Stimulated activated naive CD4-positive, alpha-beta T cell (primary cell): ENCODE measurements at places on chromosomes 11 and 22.

- no peak for DNase-seq
These were observed 172.7 kb downstream of the FAT3 start for GRCh38 chr11:92397221-92397755.

DNA sequence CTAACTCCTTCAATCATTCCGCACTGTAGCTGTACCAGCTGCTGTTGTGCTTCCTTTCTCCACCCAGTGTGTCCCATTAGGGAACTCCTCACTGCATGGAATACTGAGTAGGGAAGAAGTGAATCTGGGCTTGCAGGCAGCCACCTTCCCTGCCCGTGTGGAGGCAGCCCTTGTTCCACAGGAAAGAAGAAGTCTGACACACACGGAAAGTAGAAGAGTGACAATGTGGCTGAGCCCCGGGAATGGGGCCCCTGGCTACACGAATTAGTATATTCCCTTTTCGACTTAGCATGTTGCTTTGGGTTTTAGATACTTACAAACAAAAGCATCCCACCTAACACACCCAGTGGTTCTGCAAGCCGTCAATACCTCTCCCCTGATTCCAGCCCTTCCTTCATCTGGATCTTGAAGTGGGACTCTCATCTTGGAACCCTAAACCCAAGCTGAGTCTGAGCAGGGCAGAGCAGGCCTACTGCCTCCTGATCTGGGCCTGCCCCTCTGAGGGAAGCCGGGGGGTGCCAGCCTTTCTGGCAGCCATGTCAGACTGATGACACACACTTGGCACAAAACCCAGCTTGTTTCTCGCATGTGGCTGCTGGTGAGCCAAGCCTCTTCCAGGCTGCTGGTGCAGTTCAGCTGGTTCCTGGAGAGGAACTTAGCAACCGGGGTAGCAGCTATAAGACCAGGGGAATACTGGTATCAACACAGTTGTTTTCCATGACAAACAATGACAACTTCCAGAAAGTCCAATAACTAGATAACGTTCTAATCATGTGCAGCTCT is 71.6 kb downstream of the C11orf58 start:
- no peak for DNase-seq

DNA sequence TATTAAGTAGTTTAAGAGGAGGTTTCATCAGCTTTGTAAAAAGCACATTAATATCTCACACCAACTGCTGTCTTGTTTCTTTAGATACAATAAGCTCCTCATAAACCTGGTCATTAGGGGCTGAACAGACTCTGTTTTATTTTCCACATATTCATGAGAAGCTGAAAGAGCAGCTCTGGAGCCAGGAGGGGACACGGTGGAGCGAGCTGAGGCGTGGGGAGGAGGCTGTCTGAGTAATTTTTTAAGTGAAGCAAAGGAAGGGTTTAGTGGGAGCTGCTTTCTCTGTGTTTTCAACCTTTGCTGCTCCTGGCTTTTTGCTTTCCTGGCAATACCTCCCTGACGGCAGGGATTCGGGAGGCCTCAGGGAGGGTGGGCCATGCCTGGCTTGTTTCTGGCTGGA is 67.0 kb upstream of the EIF3D start:
- DNase-seq = no peak

GRCh38 chr11:60840470-60841430 is 1.2 kb upstream of the CCDC86 start:
- DNase-seq = no peak

GRCh38 chr11:66457826-66458225 is 8.9 kb upstream of the PELI3 start:
- DNase-seq = no peak

- no peak for DNase-seq
These were observed 23.8 kb downstream of the OSBP2 start for GRCh38 chr22:30718491-30718890.

- no peak for DNase-seq
These were observed 8.7 kb downstream of the COMMD9 start for GRCh38 chr11:36280531-36280930.

GRCh38 chr11:120532082-120532831 is 20.7 kb downstream of the GRIK4 start:
- DNase-seq = no peak

DNA sequence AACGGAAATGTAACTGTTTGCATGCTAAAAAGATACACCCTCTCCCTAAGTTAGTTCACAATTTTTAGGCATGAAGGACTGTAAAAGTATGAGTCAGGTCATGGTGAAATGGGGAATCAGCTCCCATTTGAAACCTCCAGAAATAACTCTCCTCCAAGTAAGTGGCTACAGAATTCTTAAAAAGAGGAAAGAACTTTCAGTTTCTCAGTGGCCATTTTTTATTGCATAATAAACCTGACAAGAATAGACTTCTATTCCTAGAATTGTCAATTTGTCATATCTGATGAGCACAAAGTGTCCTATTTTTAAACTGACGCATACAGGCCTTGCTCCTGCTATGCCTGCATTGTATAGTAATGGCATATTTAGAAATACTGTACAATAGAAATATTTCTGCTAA is 612.2 kb downstream of the CNTN5 start:
- DNase-seq = no peak

GRCh38 chr11:31844351-31844750 is 33.2 kb upstream of the PAX6 start:
- DNase-seq = no peak

GRCh38 chr11:128580612-128581011 is 6.7 kb downstream of the ETS1 start:
- DNase-seq = no peak

GRCh38 chr11:9947231-9947864 is 283.5 kb downstream of the SWAP70 start:
- DNase-seq = no peak

- DNase-seq = no peak
These were observed 31.2 kb upstream of the RASL10A start for GRCh38 chr22:29346659-29347058.

GRCh38 chr22:25048659-25049647 is 96.4 kb downstream of the KIAA1671 start:
- DNase-seq = peak; percentile 42

- DNase-seq = no peak
These were observed 57.2 kb downstream of the NAV2 start for GRCh38 chr11:19769820-19770219.

- DNase-seq = no peak
These were observed 9.0 kb upstream of the PANX3 start for GRCh38 chr11:124602193-124602592.

- no peak for DNase-seq
These were observed 124.3 kb downstream of the ARHGAP20 start for GRCh38 chr11:110587972-110588371.

- DNase-seq = no peak
These were observed 66.0 kb downstream of the TBC1D22A start for GRCh38 chr22:46828323-46828900.

DNA sequence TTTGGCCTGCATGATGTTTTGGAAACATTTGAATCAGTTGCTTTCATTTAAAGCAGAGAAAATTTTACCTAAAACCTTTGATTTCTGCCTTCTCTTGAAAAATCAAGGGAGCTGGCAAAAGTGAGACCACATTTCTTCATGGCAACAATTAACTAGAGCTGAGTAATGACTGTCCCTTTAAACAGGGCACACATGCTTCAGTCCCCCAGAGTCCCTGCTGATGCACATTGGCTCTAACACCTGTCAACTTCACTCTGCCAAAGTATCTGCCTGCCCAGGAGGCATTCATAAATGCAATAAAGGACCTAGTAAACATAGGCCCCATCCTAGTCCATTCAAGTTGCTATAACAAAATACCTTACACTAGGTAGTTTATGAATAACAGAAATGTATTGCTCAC is 87.1 kb upstream of the LDLRAD3 start:
- no peak for DNase-seq

DNA sequence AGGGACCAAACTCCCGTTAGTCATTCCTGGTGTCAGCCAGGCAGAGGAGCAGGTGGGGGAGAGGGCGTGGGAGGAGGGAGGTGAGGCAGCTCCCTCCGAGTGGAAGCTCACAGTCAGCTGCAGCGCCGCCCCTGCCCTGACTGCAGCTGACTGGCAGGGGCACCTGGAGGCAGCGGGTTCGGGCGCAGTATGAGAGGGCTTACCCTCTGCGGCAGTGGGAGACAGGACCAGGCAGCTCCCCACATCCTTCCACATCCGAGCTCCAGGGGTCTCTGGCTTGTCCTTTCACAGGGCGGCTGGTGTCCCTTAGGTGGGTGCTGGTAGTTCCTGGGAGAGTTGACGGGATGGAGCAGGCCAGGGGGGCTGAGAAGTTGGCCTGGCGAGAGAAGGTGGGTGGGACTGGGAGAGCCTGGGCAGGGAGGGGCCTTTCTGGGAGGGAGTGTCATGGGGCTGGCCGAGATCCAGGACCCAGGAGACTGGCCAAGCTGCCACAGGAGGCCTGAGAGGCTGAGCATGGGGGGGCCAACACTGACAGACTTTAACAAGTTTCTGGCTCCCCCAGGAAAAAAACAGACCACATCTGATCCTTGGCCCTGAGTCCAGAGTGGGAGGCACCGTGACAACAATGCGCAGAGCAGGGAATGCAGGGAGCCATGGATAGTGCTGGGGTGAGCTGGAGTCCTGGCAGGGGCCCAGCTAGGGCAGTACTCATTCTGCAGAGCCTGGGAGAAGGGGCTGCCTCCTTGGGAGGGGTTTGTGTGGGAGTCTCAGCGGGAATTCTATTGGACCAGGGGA is 4.9 kb downstream of the ADORA2A start:
- DNase-seq = no peak

DNA sequence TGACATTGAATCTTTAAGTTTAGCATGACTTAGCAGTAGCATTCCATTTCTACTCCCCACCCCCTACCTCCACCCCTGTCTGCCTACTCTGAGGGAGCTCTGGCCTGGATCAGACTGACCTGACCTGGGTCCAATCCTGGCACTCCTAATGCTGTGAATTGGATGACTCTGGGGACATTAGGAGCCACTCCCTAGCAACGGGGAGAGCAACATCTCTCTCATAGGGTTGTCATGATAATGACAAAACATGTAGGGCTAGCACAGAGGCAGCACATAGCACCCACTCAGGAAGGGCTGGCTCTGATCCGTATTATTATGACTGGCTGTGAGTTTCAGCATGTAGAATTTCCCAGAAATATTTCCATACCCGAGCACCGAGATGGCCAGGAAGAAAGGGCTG is 40.5 kb downstream of the CABIN1 start:
- DNase-seq = no peak

GRCh38 chr22:45657701-45658100 is 13.9 kb upstream of the ATXN10 start:
- DNase-seq = no peak

DNA sequence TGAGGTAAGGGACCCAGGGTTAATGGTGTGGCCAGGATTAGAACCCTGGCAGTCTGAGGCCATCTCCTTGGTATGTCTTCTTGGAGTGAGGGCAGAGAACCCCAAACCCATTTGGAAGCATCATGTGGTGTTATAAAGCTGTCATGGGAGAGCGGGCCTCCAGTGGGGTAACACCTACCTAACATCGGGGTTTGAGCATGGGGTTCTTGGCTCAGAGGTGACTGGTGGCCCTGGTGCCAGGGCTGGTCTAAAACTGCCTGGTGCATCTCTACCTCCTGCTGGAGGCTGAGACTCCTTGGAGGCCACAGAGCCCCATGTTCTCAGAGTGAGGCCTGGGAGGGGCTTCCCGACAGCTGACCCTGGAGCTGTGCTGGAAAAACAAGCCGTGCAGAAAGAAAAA is 4.5 kb downstream of the PRDM11 start:
- no peak for DNase-seq

DNA sequence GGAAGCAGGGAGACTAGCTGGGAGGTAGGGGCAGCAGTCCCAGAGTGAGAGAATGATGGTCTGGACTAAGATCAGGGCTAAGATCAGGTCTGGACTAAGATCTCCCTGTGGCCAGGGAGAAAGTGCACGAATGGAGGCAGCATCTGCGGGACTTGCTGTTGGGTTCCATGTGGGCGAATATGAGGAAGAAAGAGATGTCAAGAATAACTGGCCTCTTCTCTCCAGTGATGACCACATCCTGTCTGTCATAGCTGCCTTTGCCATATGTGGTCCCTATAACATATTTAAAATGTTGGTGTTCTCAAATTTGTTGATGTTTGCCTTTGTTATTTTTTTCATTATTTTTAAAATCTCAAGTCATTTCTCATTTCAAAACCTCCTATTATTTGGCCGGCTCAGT is 27.4 kb upstream of the CXCR5 start:
- DNase-seq = no peak

- no peak for DNase-seq
These were observed 62.5 kb downstream of the SMIM38 start for GRCh38 chr11:69218271-69218682.

- no peak for DNase-seq
These were observed 89.7 kb downstream of the CEP164 start for GRCh38 chr11:117417342-117417741.

- DNase-seq = no peak
These were observed 112.4 kb downstream of the CACNA1I start for GRCh38 chr22:39682994-39683393.

GRCh38 chr11:11946180-11946579 is 62.2 kb downstream of the DKK3 start:
- no peak for DNase-seq

DNA sequence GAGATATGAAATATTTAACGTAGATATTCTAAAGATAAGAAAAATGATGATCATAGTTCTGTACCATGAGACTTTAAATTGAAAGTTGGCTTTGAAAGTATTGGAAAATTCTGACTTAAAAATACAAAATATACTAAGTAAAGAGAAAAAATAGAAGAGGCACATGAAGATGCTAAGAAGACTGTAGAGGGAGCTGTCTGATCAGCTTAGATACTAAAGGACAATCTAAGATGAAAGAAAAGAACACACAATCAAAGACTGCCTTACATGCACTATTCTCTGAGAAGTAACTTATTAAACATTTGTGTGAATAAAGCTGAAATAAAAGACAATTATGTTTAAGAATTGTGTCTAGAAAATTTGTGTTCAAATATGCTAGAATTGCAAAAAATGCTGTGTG is 55.1 kb downstream of the RBMXL2 start:
- no peak for DNase-seq

DNA sequence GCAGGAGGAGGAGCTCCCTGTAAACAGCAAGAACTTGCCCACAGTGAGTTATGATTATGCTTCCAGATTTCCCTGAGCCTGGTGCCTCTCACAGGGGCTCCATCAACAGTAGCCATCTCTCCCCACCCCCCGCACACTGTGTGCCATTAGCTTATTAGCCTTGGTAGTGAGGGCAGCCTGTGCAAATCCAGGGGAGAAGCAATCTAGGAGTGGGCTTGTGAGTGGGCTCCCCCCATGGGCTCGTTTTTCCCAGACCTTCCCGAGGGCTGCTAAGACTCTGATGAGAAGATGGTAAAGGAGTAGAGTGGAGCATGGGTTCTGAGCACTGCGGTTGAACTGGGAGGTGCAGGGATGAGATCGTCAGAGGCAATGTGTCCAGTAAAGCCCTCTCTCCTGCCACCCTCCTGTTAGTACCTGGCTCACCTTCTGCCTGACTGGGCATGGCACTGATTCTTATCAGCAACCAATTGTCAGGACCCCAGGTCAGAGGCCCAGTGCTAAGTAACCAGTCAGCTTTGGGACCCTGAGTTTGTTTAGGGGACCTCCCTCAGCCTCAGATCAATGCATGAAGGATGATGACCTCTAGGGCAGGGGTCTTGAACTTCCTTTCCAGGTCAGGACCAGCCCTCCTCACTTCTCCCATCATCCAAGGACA is 38.4 kb upstream of the TP53I11 start:
- DNase-seq = no peak
